COR-L47 (cell line): ENCODE measurements at places on chromosomes 3 and 15.

- peak; percentile 96 for DNase-seq
These were observed at the start of gene PCLAF for GRCh38 chr15:64381000-64381751. TSS of gene PCLAF (minus strand) at chr15:64381441. CDS start at chr15:64381371, 70 bp downstream.

GRCh38 chr15:99762288-99762687 is 29.1 kb upstream of the LYSMD4 start:
- no peak for DNase-seq

GRCh38 chr3:16633948-16634347 is 28.7 kb upstream of the DAZL start:
- DNase-seq: no peak

- DNase-seq: no peak
These were observed 214.4 kb downstream of the PCCB start for GRCh38 chr3:136464502-136464901.

GRCh38 chr3:16510620-16511319 is 2.7 kb downstream of the RFTN1 start:
- DNase-seq: no peak

DNA sequence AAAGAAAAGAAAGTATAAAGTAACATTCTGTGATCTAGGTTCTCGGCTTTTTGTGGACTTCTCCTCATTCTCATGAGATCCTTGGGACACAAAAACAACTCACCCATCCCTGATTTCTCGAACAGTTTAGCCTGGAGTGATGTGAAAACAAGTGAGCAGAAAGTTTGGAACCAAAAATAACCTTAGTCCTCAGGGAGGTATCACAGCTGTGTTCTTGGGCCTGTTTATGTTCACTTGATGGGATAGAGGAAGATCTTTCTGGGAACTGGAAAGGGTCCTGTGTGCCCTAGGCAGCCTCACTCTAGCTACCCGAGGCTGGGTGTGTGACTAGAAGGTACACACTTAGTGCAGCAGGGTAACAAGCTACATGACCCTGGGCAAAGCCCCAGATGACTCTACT is 308.8 kb upstream of the PDZRN3 start:
- no peak for DNase-seq

GRCh38 chr3:12536423-12536822 is 8.9 kb downstream of the MKRN2OS start:
- no peak for DNase-seq

GRCh38 chr3:63661242-63661641 is 8.8 kb downstream of the SNTN start:
- no peak for DNase-seq

GRCh38 chr3:17129556-17129955 is 244.8 kb downstream of the PLCL2 start:
- no peak for DNase-seq

- peak; percentile 69 for DNase-seq
These were observed 107.6 kb upstream of the SEMA6D start for GRCh38 chr15:47609693-47610092.

DNA sequence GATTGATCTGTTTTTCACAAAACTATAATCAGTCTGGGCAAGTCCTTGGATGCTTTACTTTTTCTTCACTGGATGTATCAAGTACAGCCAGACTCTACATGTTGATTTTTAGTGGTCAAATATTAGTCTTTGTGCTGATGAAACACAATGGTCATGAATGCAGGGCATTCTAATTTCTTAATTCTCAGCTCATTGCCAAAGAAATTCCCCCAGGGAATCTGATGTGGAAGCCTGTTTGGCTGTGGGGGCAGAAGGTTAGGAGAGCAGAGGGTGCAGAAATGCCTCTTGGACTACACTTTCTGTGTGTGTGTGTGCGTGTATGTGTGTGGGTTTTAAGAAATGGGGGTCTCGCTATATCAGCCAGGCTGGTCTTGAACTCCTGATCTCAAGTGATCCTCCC is 48.7 kb upstream of the HACD2 start:
- DNase-seq: no peak

GRCh38 chr3:98501270-98501669 is 3.8 kb downstream of the OR5K2 start:
- no peak for DNase-seq

- DNase-seq: no peak
These were observed 20.1 kb downstream of the IFT57 start for GRCh38 chr3:108202080-108202479.

GRCh38 chr3:29827756-29828155 is 546.9 kb downstream of the RBMS3 start:
- no peak for DNase-seq

GRCh38 chr3:7683426-7683825 is 818.2 kb upstream of the LMCD1 start:
- no peak for DNase-seq

GRCh38 chr3:190159902-190160435 is 39.3 kb upstream of the P3H2 start:
- no peak for DNase-seq

DNA sequence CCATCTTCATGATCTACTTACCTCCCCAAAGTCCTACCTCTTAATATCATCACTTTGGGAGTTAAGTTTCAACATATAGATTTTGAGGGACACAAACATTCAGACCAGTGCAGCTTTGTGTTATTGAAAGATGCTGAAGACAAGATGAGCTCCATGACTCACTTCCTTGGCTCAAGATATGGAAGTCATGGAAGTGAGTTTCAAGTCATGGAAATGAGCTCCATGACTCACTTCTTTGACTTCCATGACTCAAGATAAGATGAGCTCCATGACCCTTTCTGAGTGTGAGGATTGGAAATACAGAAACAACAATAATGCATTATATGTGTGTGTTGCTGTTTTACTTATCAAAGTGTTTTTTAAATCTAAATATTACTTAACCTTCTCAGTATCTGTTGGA is 170.2 kb upstream of the TPRG1 start:
- no peak for DNase-seq

GRCh38 chr15:25850154-25851111 is 12.7 kb downstream of the ATP10A start:
- DNase-seq: no peak

GRCh38 chr3:138786788-138787271 is 47.9 kb downstream of the PIK3CB start:
- no peak for DNase-seq

- no peak for DNase-seq
These were observed 665.5 kb upstream of the NAALADL2 start for GRCh38 chr3:174193604-174194003.
